ENCODE measurements at places on chromosomes 1 and 21.
A peak's percentile ranks its signal among the peaks of the same experiment; 100 is the strongest.

DNA sequence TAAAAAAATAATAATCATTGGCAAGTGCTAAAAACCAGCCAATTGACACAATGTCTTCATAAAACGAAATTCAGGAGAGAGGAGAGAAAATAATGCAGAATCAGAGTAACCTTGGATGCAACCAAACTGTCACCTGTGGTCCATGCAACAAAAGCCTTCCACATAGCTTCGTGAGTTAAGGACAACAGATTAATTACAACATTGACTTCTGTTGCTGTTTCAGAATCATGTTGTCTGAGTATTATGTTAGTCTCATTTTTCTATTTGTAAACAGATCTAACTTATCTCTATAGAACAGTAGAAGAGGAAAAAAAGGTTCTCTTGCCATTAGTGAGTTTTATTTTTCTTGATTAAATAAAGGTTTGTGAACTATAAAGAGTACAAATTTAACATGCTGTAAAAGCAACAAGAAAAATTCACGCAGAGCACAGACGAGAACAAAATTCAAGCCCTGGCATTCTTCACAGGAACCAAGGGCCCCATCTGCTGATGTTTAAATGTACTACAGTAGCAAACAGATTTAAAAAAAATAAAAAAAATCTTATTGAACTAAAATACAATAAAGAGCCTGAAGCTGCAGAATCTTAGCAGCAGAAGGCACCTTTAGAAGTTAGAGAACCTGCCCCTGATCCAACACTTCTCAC lies 381.1 kb upstream of the PKN2 start:
- DNase-seq: peak; percentile 14

- DNase-seq: peak; percentile 72
Measured at GRCh38 chr1:20411196-20411980, 74.6 kb downstream of the CAMK2N1 start.

DNA sequence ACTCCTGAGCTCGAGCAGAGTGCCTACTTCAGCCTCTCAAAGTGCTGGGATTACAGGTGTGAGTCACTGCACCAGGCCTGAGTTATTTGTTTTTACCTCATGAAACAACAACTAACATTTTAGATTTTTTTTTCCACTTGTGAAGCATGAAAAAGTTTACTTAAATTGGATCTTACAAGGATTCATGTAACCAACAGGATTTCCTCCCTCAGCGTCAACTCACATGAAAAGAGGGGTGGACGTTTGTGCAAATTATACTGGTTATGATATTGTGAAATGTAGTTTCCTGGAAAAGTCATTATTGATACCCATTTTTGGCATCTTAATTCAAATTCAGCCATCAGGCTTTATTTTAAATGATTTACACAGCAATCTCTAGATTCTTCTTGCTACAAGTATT lies 6.5 kb downstream of the CNST start:
- DNase-seq: no peak

DNA sequence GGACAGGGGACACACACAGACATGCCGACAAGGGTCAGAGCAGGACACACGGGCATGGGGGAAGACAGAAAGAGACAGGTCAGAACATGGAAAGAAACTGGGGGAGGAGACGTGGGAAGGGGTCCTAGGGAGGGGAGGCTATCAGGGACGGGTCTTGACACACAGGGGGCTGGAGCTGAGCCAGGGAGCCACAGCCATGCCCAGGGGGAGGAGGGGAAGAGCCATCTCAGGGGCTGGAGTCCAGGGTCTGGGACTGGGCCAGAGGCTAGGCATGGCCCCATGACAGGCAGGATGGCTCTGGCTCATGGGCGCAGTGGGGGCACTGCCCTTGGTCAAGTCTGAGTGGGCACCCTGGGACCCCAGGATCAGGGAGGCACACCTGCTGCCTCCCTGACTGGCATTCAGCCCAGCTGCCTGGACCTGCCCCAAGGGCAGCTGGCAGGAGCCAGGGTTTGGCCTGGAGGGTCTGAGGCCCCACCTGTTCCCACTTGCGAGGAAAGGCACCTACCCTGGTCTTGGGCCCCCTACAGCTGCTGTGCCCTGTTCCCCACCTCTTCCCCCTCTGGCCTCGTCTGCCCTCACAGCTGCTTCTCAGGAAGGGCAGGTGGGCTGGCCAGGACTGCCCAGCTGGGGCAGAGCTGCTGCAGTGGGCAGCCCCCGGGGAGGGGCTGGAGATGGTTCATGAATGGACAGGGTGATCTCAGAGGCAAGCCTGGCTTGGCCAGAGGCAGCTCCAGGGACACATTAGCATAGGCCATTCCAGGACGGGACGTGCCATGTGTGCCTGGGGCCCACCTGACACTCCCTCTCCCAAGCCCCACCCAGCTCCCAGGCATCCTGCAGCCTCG lies 42.9 kb downstream of the HSPG2 start:
- no peak for DNase-seq

DNA sequence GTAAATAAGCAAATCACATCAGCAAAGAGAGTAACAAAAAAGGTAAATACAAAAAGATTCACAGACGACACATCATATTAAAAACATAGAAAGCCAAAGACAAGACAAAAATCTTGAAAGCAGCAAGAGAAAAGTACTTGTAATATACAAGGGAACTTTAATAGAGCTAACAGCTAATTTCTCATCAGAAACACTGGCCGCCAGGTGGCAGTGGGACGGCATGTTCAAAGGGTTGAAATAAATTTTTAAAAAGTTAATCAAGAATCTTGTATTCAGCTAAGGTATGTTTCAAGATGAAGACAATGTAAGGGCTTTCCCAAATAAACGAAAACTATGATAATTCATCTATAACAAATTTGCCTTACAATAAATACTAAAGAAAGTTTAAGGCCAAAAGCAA lies 358.1 kb downstream of the LRRIQ3 start:
- no peak for DNase-seq

DNA sequence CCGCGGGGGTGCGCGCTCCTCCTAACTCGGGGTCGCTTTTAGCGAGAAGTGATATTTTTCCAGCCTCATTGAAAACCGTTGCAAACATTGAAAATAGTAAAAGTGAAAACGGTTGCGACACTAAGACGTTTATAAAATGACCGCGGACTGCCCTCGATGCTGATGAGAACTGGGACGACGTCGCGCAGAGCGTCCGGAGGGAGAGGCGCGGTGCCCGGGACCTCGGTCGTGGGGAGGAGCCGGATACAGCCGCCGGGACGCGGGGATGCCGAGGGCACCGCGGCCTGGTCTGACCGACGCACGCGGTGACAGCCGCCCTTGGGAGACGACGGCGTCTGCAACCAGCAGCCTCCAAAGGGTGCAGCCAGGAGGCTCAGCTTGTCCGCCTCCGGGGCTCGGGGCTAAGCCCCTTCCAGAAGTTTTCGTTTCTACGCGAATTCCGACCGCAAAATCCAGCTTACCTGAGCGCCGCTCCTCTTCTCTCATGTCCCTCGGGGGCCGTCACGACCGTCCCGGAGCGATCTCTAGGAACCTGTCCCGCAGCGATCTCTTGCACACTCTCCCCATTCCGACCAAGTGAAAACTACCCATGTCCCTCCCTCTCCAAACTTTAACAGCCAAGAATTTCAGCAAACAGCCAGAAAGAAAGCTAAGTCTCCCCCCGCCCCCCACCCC lies 144.4 kb upstream of the ETS2 start:
- no peak for DNase-seq

DNA sequence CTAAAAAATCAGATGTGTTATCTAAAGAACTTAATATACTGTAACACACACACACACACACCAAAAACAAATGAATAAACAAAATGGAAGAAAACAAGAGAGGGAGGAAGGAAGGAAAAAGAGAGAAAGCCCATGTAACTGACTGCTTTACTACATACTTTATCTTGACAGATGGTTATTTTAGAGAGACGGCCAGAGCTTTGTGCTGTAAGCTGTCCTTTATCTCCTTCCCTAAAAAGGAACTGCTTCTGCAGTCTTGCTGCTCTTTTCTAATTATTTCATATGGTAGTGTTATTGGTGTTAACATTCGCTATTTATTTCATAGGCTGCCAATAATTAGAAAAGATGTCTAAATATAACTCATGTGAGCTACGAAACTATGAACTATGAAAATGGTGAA lies 1384.6 kb downstream of the MRPL39 start:
- DNase-seq: no peak

DNA sequence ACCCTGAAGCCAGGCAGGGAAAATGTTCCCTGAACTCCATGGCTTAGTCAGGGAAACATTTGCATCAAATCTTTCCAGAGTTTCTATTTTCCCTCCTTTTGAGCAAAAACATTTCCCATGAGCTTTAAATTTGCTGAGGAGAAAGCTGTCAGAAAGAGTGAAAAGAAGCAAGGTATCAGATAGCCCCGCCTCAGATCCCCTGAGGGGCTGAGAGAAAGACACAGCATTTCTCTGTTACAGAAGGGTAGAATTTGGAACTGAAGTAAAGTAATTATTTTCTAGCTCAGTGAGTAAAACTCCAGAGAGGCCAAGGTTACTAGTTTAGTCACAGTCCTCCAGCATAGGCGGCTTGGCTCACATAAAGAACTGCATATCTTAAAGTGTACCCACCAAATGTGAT lies 10.6 kb downstream of the FMO1 start:
- no peak for DNase-seq

DNA sequence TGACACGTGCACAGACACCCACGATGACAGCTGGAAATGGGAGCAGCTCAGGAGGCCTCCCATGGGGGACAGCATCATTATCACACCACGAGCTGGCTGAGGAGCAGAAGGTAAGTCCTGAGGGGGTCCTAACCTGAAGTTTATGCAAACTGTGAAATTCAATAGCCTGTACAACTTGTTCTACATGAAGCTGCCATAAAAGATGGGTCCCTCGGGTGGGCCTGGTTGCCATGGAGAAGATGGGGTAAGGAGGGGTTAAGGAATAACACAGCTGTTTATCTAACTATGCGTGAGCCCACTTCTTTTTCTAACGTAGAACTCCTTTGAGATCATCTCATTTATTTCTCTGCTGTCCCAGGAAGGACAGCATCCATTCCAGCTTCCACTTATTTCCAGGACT lies 163.4 kb upstream of the CD34 start:
- no peak for DNase-seq

DNA sequence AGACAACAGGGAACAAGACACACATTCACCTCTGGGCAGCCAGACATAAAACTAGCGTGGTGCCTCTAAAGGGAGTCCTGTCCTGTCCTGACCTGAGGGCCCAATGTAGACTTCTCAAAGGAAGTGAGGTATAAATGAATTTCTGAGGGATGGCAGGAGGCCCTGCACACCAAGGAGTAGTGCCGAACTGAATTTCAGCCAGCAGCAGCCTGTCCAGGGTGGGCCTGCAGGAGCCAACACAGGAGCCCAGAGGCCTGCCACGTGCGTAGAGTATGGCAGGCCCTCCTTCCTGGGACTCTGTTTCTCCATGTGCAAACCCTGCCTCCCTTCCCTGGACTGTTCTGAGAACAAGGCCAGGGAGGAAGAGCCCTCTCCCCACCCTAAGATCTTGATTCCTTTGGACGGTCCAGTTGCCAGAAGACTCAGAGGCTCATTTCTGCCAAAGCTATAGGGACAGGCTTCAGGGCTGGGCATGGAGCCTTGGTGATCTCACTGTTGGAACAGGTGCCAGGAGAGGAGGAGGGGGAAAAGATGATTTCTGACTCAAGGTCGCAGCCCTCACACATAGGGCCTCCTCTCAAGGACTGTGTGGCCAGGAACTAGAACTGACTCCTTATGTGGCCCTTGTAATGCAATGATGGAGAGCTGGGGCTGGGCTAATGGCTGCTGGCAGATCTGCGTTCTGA lies 1.8 kb upstream of the FABP3 start:
- no peak for DNase-seq

- peak; percentile 8 for DNase-seq
Measured at GRCh38 chr1:2414297-2414958, 2.1 kb upstream of the PEX10 start.

- no peak for DNase-seq
Measured at GRCh38 chr21:39479164-39479813, 27.5 kb downstream of the SH3BGR start.
